Stimulated activated CD8-positive, alpha-beta memory T cell treated with anti-CD3 and anti-CD28 coated beads, Interleukin-7, amount 100 ng/mL, for 24 hours (primary cell): ENCODE measurements at places on chromosomes 3 and 15.

GRCh38 chr3:172513488-172513887 lies 9.7 kb downstream of the TNFSF10 start:
- DNase-seq: no peak

DNA sequence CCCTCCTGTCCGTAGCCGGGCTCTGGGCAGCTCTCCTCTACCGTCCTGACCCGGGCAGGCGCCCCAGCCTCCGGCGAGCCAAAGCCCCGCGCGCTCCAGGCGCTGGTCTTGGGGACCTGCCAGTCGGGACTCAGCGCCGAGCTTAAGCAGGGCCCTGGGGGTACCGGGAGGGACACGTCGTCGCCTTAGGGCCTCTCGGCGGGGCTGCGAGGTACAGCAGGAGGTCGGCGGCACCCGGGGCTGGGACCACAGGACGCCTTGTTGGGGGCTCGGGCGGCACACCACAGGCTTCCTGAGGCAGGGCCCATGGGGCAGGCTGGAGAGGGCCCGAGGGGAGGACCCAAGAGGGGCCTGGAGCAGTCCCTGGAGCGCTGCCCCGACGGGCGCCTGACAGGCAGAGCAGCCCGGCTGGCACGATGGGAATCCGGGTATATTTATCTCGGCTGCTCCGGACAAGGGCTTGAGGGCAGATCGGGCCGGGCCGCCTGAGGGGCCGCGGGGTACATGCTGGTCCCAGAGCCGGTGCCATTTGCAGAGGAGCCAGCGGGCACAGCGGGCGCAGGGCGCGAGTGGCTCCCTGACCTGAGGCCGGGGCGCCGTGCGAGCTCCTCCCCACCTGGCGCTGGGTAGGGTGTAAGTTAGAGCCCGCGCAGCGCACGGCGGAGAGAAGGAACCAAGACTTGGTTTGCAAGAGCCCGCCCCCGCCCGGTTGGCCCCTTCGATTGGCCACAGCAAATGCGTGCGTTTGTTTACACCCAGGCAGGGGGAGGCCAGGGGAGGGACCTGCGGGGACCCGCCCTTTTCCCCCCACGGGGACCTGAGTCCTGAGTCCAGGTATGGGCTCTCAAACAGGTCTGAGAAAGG lies 574 bp downstream of the SLC38A3 start:
- DNase-seq: no peak

GRCh38 chr15:36363335-36363734 lies 216.1 kb upstream of the CDIN1 start:
- DNase-seq: no peak

DNA sequence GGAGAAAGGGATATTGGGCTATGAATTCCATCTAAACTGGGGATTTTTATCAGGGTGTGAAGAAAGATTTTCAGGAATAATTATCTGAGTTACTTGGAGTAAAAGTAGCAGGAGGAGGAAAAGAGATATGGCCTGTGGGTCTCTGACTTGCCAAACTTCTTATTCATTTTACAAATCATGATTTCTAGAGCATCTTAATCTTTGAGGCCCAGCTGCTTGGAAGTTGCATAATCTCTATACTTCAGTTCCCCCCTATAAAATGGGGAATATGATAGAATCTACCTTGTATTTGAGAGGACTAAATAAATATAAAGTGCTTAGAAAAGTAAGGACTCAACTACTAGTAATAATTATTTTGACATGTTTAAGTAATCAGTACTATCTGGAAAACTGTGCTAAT lies 11.0 kb upstream of the GABPB1 start:
- DNase-seq: no peak

DNA sequence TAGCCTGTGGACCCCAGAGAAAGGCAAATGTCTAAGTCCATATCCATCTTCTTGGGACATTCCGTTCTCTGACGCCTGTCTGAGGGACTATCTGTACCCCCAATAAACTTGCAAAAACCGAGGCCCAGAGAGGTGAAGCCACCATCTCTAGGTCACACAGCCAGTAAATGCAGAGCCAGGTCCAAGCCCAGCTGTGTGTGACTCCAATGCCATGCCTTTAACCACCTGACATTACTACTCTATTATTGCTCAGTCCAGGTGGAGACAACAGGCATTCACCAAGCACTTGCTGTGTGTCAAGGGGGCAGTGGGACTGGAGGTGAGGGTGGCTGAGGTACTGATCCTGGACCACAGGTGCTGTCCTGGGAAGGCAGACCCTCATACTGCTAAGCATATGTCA lies 25.4 kb downstream of the CYP8B1 start:
- no peak for DNase-seq

- DNase-seq: no peak
Measured at GRCh38 chr15:73127302-73127936, 75.2 kb downstream of the NEO1 start.

- no peak for DNase-seq
Measured at GRCh38 chr15:38670128-38671005, 105.8 kb upstream of the RASGRP1 start.

- DNase-seq: no peak
Measured at GRCh38 chr3:134929976-134930375, 134.9 kb downstream of the EPHB1 start.

DNA sequence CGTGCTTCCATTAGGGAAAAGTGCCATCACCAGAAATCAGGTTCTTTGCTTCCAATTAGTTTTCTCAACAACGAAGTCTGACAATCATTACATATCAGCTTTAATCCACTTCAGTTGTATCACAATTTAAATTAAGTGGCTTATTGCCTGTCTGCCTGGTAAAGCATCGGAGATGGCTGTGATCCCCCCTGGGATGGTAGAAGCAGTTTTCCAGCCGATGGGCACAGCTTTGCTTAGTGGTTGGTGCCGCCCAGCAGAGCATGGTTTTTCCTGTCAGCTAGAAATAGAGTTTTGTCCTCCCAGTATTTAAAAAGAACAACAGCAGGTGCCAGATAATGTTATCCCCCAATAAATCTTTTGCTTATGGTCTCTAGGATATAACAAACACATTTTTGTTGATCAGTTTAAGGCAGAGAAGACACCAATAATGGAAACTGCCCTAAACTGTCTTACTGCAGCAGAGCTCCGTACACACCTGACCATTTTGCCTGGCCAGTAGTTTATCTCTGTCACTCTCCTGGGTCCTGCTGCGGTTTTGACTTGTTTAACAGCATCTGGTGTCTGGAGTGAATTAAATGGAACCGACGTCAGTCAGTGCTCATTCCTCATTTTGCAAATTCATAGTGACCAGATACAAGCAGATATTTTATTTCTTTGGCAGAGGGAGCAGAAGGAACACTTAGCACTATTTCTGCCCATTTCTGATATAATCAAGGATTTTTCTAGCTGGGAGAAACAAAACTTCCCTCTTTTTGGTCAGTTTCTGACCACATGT lies 79.1 kb downstream of the SLC49A4 start:
- DNase-seq: no peak

GRCh38 chr15:93486407-93487117 lies 397.6 kb upstream of the RGMA start:
- no peak for DNase-seq

DNA sequence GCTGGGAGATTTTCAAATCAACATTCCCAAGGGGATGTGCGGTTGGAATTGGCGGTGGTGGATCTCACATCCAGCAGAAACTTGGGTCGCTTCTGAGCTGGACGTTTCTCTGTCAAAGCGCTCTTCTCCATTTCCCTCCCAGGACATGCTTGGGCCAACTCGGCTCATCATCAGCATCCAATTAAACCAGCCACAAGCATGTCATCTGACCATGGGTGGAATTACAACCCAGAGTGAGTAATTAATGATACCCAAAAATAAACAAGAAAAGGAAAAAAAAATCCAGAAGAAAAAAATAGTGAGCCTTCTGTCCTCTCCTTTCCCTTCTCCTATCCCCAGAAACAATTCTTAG lies 111.2 kb downstream of the XXYLT1 start:
- DNase-seq: no peak

- no peak for DNase-seq
Measured at GRCh38 chr3:18835021-18835420, 313.3 kb upstream of the KCNH8 start.

DNA sequence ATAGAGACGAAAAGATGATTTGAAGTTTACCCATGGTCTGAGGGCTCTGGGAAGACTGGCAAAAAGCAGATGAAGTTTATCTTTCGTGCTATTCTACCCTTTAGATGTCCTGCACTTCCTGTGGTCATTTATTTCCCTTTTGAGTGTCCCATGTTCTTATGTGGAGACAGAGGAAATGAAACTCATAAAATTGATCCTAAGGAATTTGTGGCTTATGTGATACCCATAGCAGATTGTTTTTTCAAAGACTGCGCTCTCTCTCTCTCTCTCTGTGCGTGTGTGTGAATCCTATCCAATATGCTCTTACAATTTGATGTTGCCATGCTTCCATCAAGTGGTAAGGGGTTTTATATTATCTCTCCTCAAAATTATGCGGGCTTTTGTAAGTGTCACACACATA lies 607.5 kb upstream of the DPPA4 start:
- DNase-seq: no peak

GRCh38 chr3:138687236-138687635 lies 78.7 kb downstream of the FAIM start:
- no peak for DNase-seq

DNA sequence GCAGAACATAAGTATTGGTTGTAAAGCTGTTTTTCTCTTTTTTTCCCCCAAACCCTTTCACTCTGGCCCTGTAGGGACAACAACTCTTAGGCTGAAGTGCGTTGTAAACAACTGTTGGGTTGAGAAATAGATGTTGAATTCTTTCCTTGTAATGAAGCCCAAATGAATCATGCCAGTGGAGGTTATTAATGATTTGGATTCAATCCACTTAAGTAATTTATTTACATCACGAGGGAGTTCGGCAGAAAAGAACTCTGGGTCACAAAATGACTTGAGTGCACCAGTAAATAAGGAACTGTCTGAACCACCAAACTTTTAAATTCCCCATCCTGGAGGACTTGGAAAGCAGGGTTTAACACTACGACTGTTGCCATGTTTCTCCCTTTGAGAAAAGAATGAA lies 218.9 kb downstream of the PDZRN3 start:
- DNase-seq: no peak

DNA sequence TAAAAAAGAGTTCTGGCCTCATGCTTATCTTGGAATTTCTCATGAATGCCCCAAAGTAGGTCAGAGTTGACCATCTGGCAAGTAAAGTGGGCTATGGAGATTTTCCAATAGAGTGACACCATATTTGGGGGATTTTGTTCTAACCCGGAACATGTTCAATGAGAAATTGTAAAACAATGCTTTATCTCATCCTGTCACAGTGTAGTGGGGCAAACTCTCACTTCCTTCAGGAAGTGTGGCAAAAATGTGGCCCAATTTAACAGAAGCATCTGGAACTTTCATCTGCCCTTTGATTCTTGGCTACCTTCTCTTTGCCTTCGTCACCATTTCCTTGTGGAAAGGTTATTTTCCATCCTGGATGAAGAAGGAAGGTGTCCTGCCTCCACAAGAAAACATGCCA lies 70.8 kb downstream of the ADAMTS9 start:
- no peak for DNase-seq

DNA sequence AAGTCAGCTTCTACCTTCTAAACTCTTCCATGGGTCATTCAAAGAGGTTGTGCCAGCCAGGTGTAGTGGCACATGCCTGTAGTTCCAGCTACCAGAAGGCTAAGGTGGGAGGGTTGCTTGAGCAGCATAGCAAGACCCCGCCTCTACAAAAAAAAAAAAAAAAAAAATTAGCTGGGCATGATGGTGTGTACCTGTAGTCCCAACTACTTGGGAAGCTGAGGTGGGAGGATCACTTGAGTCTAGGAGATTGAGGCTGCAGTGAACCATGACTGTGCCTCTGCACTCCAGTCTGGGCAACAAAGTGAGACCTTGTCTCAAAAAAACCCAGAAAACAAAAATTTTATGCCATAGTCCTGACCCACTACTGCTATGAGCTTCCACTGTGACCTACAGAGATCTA lies 126.8 kb downstream of the MDFIC2 start:
- DNase-seq: no peak
